ENCODE measurements at places on chromosomes 4 and X.

- no peak for DNase-seq
Observed at GRCh38 chrX:72124540-72125201, 7.0 kb downstream of the RTL5 start.

DNA sequence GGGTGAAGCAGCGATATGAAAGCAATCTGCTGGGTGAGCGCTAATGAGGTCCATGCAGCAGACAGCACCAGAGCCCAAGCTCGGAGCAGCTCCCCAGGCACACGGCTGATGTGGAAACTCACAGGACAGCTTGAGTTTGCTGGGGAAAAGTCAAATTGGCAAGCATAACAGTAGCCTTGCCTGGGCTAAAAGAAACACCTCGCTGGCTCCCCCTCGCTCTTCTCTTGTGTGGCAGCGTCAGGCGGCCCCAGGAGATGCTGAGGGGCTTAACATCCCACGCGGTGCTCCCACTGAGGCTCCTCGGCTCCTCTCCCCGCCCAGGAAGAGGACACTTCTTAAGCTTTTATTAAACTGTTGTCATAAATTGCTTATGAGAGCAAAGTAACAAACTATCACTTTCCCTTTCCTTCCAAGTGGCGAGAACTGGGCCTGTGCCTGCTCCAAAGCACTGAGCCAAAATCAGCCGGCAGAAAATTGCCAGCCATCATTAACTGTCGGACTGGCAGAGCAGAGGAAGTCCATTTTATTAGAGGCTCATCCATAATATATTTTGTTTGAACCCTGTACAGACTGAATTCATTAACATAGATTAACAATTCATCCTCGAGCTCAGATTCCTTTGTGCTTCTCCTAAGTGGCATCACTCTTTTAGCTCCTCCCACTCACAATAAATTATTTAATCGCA is 111.4 kb downstream of the TSPAN5 start:
- DNase-seq, result no peak

DNA sequence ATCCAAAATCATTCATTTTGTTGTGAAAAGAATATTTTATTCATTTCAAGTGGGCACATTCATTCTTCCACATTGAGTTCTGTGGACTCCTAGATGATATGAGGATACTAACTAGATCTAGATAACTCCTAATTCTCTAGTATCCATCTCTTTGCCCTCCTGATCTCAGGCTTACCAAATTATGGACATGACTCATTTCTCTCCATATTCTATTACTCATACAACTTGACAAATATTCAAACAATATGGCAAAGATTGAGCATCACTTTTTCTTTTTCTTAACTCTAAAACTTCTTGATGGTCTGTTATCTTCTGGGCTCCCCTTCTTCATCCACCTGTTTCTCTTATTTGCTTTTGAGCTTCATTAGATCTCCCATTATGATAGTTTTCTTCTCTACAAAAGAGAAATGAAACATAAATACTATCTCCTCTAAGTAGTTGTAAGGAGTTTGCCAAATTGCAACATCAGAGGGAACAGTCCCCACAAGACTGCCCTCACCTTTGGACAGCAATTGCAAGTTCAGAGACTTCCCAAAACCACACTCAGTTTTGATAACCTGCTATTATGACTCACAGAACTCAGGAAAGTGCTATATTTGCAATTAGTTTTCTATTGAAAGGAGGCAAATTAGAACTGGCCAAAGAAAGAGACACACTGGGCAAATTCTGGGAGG is 422.9 kb downstream of the SPRY1 start:
- DNase-seq, result peak; percentile 19

GRCh38 chr4:1871471-1872021 is 353 bp downstream of the NSD2 start:
- peak; percentile 59 for DNase-seq

DNA sequence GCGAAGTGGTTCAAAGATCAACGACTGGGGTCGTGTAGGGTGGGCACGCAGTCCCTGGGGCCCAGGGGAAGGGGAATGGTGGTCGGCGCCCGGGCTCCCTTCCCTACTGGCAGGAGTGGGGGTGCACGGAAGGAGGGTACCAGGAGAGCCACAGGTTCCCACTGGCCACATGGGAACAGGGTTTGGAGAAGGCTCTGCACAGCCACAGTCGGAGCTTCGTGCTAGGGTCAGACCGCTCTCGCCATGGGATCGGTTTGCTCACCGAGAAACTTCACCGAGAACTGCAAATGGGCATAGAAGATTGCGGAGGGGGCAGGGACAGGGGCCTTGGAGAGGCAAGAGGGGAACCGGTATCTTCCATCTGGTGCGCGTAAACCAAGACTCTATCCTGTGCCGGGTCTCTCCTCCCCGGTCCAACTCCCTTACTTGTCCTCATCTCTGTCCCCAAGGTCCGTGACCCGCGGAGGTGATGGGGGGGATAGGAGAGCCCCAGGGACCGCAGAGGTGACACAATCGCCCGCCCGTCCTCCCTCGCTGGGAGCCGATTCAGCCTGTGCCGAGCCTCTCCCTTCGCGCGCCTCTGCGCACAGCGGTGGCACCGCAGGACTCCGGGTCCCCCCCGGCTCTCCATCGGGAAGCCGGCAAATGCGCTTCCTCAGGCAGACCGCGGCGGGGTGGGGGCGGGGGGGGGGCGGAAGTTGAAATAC is 1.0 kb downstream of the SCD5 start:
- no peak for DNase-seq

DNA sequence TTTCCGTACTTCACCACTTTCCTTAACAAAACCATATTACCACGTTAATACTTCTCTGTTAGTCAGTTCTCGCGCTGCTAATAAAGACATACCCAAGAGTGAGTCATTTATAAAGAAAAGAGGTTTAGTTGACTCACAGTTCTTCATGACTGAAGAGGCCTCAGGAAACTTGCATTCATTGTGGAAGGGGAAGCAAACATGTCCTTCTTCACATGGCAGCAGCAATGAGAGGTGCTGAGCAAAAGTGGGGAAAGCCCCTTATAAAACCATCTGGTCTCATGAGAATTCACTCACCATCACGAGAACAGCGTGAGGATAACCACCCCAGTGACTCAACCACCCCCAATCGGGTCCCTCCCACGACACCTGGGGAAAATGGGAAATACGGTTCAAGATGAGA is 289.8 kb upstream of the CLNK start:
- no peak for DNase-seq

GRCh38 chrX:54891573-54891972 is 29.1 kb upstream of the TRO start:
- peak; percentile 59 for DNase-seq

GRCh38 chr4:131258361-131258760 is 1890.7 kb upstream of the PCDH10 start:
- no peak for DNase-seq

DNA sequence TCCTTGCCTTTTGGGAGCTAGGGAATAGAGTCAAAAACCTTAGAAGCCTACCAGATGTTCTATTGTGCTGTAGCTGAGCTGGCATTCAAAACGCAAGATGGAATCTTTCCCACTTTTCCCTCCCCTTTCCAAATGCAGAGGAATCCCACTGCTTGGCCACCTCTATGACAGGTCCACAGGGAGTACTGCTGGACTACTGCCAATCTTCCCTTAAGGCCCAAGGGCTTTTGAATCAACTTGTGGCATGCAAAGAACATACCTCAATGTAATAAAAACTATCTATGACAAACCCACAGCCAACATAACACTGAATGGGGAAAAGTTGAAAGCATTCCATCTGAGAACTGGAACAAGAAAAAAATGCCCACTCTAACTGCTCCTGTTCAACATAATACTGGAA is 139.2 kb upstream of the AGTR2 start:
- no peak for DNase-seq

DNA sequence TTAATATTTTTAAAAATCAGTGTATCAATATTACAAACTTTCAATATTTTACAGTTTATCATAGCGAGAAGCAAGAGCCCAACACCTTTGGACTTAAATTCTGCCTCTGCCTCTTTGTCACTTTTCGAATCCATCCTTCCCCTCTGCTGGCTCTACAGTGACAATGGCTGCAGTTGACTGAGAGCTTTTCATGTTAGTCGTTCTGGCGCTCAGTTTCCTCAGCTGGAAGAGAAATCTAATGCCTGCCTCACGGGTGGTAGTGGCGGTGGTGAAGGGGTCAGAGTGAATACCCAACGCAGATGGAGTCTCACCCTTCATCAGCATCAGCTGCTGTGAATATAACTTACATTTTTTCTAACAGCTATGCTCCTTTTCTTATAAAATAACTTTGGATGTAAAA is 144.8 kb downstream of the NWD2 start:
- DNase-seq, result no peak

GRCh38 chr4:65071564-65071963 is 598.7 kb downstream of the EPHA5 start:
- DNase-seq, result no peak

- no peak for DNase-seq
Observed at GRCh38 chr4:169201222-169202144, 69.3 kb downstream of the SH3RF1 start.

- no peak for DNase-seq
Observed at GRCh38 chr4:76747563-76747962, 150.4 kb downstream of the SOWAHB start.

GRCh38 chr4:123339507-123340380 is 56.9 kb upstream of the SPRY1 start:
- no peak for DNase-seq

- DNase-seq, result peak; percentile 53
Observed at GRCh38 chr4:183658362-183659028, 490 bp downstream of the RWDD4 start.

GRCh38 chrX:156005144-156005543 is 7.6 kb downstream of the IL9R start:
- no peak for DNase-seq

DNA sequence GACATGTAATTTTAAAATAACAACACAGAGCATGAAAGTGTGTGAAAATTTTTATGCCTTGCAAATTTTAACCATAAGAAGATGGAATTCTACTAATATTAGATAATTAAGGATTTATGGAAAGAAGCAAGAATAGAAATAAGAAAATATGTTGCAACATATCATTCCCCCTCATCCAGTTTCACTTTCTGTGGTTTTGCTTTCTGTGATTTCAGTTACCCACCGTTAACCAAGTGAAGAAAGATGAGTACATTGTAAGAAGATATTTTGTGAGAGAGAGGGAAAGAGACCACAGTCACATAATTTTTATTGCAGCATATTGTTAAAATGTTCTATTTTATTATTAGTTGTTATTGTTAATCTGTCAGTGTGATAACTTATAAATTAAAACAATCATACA is 77.9 kb downstream of the ADAM29 start:
- DNase-seq, result no peak

- no peak for DNase-seq
Observed at GRCh38 chrX:119406776-119407175, 7.6 kb downstream of the SLC25A43 start.

- DNase-seq, result no peak
Observed at GRCh38 chrX:9824554-9824953, 38.3 kb downstream of the SHROOM2 start.

- DNase-seq, result no peak
Observed at GRCh38 chr4:823761-824460, 2.0 kb downstream of the CPLX1 start.

DNA sequence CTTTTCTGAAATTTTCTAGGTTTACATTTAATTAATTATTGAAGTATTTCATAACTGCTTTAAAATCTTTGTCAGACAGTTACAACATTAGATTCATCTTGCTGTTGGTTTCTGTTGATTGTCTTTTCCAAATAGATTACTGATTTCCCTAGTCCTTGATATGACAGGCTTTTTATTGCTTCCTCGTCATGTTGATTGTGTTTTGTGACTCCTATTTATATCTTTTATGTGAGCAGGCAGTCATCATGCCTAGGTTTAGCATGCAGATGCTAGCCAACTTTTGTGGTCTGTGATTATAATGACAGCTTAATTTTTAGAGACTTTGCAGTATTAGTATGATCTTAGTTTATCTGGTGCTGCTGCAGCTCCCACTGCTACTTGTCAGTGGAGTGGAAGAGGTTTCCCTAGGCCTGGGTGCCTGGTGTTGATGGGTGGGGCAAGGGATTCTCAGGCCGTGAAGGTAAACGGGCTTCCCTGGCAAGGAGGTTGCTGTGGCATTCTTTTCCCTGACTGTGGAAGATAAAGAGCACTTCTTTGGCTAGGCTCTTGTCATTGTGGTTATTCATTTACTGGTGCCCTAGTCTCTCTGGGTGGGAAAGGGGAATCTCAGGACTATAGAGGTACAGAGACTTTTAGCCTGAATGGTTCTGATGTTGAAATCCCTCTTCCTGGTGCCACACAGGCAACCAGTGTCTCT is 65.7 kb downstream of the SERPINA7 start:
- DNase-seq, result no peak

GRCh38 chr4:7773401-7774180 is 166.1 kb downstream of the AFAP1 start:
- no peak for DNase-seq

DNA sequence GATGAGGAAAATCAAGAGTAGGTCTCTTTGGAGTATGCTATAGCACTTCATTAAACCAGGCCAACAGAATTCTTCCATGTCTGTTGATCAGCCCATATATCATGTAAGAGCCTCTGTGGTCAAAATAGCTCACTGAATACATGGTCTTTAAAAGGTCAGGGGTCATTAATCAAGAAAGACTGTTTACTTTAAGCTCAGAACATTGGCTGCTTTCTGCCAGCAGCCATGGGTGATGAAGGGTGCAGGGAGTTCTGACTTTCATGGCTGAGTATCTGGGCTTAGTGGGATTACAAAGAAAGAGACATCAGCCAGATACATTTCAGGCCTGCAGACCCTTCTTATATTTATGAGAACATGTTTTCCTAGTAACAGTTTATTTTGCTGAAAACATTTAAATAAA is 7.1 kb upstream of the C4orf54 start:
- no peak for DNase-seq

DNA sequence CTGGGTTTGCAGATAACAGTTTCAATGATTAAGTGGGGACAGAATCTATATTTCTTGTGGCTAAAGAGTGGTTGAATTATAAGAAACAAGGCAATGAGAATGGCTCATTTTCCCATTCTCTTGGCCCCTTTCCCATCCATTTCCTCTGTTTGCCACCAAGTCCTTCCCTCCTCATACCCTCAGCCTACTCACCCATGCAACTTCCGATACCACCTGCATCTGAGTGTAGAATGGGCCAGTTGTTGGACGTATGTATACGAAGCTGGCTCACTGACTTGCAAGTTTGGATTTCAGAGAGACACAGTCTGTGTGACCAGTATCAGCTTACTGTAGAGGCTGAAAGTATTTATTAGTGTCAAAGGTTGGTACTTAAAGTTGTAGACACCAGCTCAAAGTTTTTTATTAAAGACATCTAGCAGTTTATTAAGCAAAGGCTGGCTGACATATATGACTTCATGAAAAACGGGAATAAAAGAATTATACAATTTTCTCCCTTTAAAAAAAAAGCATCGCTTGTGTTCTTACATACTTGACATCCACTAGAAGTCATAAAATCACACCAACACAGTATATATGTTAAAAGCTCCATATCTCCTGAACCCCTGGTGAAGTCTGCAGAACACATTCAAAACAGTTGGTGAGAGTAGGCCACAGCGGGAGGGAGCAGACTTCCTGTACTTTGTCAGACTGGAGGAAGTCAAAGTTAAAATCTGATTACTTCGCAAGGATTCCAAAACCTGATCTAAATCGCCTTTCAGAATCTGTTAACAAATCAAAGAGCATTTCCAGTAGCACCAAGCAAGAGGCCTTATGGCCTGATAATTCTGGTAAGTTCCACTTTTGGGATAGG is 22.4 kb upstream of the STIM2 start:
- no peak for DNase-seq
